Activated CD4-positive, alpha-beta T cell treated with anti-CD3 and anti-CD28 coated beads for 24 hours (primary cell): ENCODE measurements at places on chromosomes 12 and 14.

DNA sequence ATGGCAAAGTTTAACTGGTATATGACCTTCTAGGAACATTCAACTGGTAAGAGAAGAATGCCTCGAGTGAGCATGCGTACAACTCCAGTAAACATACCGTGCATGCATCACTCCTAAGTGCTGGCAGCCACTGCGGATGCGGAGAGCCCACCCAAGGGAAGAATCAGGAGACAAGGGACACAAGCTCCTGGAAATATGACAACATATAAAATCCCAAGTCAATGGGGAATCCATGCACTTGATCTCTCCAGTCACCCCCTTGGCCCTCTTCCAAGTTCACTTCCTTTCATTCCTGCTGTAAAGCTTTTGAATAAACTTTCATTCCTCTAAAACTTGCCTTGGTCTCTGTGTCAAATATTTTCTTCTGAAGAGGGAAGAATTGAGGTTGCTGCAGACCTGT lies 168.7 kb upstream of the TMCC3 start:
- DNase-seq: no peak

DNA sequence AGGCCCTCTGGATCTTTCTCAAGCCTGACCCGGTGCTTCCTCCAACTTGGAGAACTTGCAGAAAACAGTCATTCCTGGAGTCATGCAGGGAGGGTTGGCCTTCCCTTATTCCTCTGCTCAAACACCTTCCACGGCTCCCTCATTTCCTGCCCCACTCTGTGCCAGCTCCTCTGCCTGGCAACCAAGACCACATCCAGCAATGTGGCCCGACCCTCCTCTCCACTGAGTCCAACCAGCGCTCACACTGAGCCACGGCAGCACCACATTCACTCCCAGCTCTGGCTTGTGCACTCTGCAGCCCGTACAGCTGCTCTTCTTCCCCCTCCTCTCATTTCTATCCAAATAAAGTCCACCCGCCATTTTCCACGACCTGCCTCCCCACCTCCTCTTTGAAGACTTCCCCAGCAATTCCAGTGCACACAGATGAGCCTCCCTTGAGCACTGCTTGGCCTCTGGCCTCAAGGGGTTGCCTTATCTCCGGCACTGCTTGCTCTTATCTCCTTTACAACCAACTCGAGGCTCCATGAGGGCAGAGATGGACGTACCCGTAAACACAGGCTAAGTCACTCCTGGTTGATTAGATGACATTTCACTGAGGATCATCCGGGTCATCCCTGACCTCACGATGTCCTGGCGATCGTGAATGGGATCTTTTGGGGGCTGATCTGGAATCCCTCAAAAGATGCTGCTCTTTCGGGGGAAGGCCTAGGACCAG lies 5.4 kb downstream of the PGF start:
- no peak for DNase-seq

GRCh38 chr12:107973950-107974349 lies 155.1 kb upstream of the WSCD2 start:
- DNase-seq: no peak

- no peak for DNase-seq
Observed at GRCh38 chr12:108570743-108571608, 8.6 kb downstream of the ISCU start.

- no peak for DNase-seq
Observed at GRCh38 chr12:23099104-23099503, 474.1 kb downstream of the ETNK1 start.

- no peak for DNase-seq
Observed at GRCh38 chr12:92558806-92559205, 144.0 kb upstream of the PLEKHG7 start.

DNA sequence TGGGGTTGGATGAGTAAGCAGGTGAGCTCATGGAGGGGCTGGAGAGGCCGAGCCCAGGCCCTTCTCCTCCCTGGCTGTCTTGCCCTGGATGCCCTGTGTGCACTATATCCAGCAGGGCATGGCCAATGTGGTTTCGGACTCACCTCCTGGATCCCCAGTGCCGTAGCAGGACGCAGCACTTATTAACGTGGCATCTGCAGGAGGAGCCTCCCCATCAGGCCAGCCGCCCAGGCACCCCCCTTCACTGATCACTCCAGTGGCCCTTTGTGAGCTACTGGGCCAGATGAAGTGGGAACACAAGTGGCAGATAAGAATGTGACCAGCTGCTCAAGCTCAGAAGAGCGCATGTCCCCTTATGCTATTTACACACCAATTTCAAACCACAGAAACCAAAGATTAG lies 43.1 kb upstream of the DICER1 start:
- DNase-seq: no peak

DNA sequence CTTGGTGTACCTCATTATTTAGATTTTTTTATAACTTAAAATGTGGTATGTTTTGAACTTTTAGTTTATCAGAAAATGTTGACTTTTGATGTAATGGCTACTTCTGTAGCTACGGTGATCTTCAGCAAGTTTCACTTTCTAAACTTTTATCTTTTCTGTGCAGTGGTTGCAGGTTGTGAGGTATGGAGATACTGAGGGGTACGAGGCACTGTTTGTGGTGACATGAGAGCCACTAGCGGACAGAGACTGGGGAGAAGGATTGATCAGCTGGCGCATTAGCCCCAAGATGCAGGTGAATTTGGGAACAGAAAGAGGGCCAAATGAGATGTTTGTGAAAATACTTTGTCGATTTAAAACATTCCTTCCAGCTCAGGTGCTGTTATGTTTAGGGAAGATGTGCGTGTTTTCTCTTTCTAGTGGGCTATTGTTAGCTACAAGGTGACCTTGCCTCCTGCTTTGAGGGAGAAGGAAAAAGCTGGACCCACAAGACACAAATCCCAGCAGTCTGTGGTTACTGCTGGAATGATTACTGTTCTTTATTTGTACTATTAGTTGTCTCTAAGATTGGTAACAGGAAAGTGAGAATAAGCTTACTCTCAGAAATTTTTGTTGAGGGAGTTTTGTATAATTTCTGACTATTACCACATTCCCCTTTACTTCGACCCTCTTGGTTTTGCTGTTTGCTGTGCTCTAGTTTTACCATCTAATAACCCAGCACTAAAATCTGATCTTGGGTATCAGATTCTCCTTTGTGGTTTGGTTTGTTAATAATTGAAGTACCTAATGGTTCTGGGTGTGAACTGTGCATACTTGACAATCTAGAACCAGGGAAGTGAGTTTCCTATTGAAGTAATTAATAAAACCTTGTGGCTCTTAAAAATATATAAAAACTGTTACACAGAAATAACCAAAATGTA lies 61.7 kb downstream of the FBXO34 start:
- DNase-seq: no peak

DNA sequence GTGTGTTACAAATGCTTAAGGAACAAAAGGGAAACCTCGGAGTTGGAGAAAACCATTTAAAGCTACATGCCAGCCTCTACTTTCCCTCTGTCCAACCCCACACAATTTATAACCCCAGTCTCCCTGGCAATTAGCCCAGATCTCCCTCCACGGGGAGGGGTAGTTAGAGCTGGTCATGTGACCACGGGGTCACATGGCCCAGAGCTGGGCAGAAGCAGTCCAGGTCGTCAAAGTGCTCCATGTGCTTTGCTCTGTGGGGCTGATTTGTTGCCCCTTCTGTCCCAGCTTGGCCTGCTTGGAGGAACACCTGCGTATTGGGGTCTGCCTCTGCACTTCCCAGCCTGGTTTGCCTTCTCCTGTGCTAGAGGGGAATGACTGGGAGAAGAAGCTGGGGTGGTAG lies 219.1 kb downstream of the RBM19 start:
- no peak for DNase-seq

GRCh38 chr14:28344381-28344780 lies 422.2 kb upstream of the FOXG1 start:
- DNase-seq: no peak

- DNase-seq: no peak
Observed at GRCh38 chr12:9943240-9943639, 11.1 kb upstream of the CLEC2A start.

DNA sequence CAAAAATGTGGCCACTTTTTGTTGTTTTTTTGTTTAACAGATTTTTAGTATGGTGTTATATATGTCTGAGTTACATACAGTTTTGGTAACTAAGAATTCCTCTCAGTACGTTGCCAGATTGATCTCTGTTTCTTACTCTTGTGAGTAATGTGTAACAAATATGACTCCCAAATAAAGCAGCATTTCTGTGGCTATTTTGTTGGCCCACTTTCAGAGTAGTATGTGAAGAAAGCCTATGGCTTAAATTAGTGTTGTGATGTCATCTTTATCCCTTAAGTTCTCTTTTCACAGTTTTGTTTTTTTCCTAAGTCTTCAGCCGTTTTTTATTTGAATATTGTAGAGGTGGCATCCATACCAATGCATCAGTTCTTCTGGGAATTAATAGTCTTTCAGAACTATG lies 10.7 kb downstream of the PCNX4 start:
- DNase-seq: no peak

GRCh38 chr14:75615200-75615599 lies 36.8 kb downstream of the FLVCR2 start:
- no peak for DNase-seq

DNA sequence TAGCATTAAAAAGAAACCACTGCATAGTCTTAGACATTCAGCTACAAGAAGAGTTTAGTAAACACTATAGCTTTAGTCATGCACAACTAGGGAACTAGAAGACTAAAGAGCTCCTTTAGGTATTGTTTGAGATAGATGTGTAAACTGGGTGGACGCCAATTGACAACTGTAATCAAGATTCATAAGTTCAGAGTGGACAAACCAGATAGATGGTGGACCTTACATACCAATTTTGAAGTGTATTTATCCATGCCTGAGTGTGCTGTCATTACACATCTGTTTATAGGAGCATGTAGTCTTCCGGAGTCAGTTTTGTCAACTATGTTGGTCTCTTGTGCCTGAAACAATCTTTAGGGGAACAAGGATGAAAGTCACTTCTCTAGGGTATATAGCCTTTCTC lies 96.6 kb downstream of the LMO3 start:
- no peak for DNase-seq

DNA sequence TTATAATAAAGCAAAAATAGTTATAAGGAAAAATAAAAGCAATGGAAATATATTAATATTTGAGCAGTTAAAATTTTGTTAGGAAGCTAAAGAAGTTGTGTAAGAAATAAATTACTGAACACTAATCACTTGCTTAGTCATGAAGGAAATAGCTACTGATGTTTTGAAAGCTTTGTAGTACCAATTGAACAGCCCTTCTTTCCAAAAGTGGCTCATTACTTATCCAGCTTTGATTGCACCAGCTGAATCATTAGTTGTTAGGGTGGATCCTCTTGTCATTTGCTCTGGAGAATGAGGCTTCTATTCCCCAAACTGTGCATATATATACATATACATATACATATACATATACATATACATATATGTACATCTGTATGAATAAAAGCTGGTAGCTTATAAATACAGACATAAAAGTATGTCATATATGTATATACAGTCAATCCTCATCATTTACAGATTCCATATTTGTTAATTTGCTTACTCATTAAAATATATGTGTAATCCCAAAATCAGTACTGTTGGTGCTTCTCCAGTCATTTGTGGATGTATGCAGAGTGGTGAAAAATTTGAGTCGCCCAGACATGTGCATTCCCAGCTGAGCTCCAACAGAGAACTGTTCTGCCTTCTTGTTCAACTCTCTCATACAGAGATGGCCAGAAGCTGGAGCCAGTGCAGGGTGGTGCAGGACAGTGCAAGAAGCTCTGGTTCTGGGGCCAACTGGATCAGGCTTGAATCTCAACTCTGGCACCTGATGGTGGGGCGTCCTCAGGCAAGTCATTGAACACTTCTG lies 214.1 kb downstream of the RPAP3 start:
- DNase-seq: no peak

- no peak for DNase-seq
Observed at GRCh38 chr12:41924111-41924510, 220.6 kb downstream of the GXYLT1 start.

- no peak for DNase-seq
Observed at GRCh38 chr12:104852102-104852501, 106.0 kb downstream of the SLC41A2 start.

- no peak for DNase-seq
Observed at GRCh38 chr14:79420725-79421124, 790.6 kb downstream of the DIO2 start.

DNA sequence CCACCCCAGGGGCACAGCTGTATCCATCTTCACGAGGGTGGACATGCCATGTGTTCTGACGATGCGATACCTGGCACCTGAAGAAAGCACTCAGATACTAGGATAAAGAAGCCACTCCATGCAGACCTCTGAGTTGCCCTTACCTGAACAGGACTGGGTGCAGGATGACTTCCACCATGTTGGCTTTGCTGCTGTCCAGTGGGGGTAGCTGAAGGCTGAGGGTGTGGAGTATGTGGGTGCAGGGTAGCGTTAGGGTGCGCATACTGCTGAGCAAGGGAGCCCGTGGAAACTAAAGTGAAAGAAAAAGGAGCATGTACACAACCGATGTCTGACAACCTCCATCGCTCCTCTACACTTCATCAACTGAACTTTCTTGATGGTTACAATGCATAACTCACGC lies 51.3 kb downstream of the SH2B3 start:
- DNase-seq: no peak

DNA sequence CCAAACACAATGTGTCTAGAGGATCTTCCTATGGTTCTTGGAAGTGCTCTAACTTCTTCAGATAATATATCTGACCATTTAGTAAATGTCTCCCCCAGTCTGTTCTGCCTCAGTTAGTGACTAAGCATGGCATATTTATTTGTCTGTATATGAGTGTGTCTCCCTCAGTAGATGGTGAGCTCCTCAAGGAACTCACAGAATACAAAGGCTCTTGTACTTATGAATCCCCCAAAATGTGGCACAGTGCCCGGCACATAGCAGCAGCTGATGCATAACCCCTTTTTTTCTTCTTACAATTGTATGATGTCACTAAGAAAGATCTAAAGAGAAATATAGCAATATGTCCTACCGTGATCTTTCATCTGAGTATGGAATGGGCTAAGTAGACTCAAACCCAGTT lies 264.7 kb upstream of the PRICKLE1 start:
- no peak for DNase-seq

GRCh38 chr12:7375145-7375543 lies 68.8 kb downstream of the CD163L1 start:
- DNase-seq: no peak

DNA sequence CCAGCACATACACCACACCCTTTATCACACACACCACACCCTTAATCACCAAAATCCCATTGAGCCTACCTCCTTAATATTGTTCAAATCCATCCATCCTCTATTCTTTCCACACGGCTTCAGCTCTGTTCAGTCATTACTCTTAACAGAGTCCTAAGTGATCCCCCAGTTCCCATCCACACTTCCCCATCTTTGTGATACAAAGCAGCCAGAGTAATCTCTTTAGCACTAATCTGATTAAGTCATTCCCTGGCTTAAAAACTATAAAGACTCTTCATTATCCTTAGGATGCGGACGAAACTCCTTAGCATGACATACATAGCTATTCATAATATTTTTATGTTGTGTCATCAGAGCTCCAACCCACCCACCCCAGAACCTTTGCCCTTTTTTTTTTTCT lies 14.7 kb upstream of the MFAP5 start:
- no peak for DNase-seq

GRCh38 chr14:95070748-95071435 lies 86.4 kb downstream of the DICER1 start:
- no peak for DNase-seq

DNA sequence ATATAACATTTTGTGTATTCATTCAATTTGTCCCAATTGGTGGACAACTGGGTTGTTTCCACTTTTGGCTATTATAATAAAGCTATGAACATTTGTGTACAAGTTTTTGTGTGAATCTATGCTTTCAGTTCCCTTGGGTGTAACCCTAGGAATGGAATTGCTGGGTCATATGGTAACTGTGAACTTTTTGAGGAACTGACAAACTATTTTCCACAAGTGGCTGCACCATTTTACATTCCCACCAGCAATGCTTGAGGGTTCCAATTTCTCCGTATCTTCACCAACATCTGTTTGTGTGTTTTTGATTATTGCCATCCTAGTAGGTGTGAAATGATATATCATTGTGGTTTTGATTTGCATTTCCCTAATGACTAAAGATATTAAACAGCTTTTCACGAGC lies 13.0 kb downstream of the LPCAT3 start:
- DNase-seq: no peak
